Activated T-cell treated with anti-CD3 and anti-CD28 coated beads for 24 hours (primary cell): ENCODE measurements at places on chromosomes 4 and X.

- DNase-seq, result no peak
Observed at GRCh38 chr4:153222707-153223426, 18.6 kb downstream of the TRIM2 start.

DNA sequence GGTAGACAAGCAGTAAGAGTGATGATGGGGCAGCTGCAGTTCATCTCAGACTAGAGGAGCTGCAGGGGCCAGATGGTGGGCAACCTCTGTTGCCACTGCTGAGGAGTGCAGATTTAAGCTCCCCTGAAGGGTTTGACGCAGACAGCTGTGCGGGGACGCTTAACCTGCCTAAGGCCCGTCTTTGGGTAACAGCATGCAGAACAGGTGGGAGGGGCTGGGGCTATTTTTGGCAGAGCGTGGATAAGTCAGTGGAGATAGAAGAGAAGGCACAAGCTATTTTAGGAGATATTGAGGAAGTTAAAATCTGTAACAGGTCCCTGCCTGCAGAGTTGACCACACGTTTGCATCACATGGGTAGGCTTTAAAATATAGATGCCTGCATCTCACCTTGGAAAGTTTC, 10.5 kb downstream of the CD99 start:
- DNase-seq, result no peak

DNA sequence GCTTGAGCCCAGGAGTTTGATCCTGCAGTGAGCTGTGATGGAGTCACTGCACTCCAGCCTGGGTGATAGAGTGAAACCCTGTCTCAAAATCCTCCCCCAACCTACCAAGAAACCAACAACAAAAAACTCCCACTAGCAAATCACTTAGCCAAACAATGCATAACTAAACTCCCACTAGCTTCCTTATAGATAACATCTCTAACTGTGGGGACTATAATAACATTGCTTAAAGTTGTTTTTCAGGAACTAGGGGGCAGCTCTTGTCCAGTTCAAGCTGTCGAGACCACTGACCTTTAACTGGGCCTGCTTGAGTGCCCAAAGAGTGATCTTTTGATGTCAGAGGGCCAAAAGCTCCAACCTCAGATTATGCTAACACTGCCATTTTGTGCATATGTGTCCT, 81.7 kb downstream of the FREM3 start:
- no peak for DNase-seq

GRCh38 chr4:32672359-32672758, 1952.2 kb downstream of the PCDH7 start:
- no peak for DNase-seq

DNA sequence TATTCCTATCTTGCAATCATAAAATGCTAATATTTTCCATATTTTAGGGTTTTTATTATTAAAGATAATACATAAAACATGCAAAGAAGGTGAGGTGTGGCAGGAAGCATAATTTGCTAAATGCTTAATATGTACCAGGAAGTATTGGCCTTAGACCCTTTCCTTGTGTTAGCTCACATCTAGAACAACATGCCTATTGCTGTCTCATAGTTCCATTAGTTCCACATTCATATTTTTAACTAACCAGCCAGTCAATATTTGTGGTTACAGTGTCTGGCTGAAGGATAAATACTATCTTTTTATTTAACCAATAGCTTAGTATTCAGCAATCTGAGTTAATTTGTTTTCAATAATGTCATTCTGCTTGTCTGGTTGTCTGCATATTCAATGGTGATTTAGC, 432.6 kb downstream of the INPP4B start:
- DNase-seq, result no peak

DNA sequence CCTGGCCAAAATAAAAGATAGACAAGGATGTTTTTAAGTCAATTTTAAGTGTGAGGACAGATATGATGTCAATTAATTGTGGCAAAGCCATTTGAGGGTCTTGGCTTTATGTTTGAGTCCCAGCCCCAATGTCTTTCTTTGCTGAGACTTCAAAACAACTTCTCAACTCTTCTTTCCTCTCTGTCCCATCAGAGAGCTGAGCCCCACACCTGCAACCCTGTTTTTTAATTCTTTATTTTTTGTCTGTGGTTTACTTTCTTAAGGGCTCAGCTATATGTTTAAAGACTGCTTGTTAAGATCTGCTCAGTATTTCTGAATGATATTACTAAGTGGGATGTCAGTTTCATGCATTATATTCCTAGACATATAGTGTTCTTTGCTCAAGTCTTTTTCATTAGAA, 164.3 kb downstream of the HS3ST1 start:
- no peak for DNase-seq

DNA sequence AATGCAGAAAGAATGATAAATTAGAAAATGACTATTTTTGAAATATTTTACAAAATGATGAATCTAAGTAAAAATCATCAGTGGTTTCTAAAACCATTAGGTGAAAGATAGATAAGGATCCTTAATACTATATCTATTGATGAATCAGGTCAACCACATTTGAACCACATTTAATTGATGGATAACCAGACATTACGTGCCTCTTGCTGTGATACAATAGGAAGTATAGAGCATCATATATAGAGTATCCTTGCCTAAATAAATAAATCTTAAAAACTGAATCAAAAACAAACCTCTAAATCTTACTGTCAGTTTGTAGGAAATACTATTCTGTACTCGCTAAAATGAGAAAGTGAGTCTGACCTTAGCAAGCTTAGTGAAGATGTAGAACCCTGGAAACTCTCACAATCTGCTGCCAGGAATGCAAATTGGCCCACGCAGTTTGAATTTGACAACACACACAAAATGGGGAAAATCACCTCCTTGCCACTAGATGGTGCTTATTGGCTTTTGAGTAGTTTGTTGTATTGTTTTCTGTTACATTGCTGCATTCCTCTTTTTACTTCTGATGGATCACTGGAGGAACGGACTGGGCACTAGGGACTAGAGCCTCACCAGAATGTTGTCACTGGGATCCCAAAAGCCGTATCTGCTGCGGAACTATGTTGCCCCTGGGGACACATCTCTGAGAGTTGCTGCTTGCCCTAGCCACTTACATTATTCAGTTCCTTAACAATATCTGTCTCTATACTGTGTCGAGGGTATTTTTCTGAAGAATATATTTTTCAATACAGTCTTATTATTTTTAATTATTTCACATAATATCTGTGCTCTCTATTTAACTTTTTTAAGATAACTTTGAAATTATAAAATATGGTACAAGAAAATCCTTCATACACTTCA, 25.4 kb upstream of the SLAIN2 start:
- DNase-seq, result peak; percentile 7

GRCh38 chrX:37776987-37777325, 2.9 kb upstream of the CYBB start:
- DNase-seq, result no peak

DNA sequence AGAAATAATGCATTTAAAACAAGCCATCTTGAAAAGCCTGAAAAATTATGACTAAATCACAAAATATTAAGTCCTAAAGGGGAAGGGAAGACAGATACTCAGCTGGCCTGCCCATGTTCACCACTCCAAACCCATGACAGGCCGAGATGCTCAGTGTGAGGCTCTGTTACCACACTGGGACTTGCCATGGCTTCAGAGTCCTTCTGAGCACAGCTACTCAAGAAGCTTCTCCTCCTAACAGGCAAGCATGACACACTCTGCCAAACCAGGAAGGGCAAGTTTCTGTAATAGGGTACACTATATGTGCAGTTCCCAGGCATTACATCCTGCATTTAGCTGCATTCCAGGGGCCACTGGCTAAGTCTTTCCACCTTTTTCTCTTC, 34.0 kb upstream of the CYBB start:
- no peak for DNase-seq

DNA sequence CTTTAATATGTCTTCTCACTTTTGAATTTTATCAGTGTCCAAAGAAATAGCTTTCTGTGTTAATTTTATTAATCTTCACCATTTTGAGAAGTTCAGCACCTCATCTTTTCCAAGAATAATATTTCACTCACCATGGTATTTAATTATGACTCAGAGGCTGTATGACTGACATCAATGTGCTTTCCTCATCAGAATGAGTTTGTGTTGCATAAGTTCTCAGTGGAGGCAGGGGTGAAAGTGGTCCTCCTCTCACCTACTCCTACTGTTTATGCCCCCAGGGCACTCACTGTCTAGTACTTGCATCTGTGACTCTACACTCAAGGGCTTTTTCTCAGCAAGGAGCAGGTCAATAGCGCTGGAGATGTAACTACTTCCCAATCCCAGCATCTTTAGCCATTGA, 905.3 kb upstream of the INTU start:
- no peak for DNase-seq

DNA sequence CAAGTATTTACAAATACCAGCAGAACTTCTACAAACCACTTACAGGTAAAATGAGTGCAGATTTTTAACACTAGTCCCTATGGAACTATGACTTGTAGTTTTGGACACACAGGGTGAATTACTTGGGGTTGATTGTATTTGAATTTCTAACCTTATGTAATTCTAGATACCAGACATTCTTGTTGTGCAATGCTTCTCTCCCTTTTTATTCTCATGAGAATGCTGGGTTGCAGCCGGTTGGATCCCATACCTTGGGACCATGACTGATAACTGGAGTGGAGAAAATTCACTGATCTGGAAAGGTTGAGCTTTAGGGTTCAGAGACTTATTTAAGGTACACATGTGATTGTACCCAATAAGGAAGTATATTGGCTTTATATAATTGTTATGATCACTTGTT, 8.8 kb downstream of the TET2 start:
- no peak for DNase-seq

DNA sequence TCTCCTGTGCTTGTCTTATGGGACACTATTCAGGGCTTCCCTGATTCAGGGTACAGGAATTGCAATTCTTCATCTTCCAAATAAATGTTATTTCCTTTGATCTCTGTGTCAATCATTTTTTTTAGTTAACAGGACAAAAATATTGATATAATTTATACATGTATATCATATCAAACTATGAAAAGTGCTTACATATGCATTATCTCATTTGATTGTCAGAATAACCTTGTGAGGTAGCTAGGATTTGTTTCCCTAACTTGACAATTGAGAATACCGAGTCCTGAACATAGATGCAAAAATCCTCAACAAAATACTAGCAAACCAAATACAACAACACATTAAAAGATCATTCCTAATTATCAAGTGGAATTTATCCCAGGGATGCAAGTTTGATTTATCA, 11.5 kb upstream of the SERPINA7 start:
- DNase-seq, result no peak

DNA sequence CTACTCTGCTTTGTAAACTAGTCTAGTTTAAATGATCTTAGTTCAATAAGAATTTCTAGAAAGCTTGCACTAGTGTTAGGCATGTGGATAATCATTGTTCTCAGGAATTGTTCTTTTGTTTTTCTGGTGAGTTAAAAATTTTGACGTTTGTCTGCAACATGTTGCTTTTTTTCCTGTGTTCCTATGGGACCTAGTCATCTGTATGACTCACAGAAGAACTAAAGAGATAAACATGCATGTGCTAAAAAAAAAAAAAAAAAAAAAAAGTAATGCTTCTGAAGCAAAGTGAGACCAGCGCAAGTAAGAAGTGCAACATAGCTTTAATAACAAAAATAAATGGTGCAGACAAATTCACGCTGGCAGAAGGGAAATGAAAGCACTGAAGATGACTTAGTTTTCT, 471.2 kb downstream of the IQCM start:
- DNase-seq, result no peak

DNA sequence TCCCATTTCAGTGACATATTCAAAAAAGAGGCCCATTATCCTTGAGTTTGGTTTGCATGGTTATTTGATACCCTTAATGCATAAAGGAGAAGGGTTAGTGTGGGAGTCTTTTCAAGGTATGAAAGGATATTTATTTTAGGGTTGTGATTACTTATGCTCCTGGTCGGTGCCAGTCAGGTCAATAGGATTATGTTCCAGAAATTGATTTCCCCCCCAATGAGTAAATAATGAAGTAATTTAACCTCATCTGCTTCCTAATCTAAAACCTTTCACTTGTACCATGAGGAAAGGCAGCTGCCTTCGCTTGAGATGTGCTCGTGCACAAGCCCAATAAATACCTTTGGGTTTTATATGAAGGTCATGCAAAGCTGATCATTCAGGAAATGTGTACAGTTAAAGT, 55.0 kb upstream of the NR0B1 start:
- no peak for DNase-seq

DNA sequence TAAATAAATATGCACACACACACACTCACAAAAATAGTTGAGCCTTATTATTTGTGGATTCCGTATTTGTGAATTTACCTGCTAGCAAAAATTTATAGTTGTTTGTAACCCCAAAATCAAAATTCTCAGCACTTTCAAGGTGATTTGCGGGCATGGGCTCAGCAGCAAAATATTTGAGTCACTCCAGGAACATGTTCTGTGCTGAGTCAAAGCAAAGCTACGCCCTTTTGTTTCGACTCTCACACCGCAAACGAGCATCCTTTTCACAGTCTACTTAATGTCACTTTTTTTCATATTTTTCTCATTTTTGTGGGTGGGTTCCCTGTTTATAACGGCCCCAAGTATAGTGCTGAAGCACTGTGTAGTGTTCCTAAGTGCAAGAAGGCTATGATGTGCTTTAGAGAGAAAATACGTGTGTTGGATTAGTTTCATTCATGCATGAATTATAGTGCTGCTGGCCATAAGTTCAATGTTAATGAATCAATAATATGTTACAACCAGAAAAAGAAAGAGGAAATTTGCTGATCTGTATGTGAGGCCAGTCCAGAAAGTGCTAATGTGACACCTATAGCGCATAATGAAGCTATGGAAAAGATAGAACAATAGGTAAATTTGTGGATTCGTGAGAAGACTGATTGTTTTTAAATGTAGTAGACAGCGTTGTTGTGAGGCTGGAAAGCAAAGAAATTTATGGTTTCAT, 723.2 kb upstream of the AGA start:
- no peak for DNase-seq

GRCh38 chrX:97895751-97896150, 1012.0 kb downstream of the RPA4 start:
- no peak for DNase-seq

DNA sequence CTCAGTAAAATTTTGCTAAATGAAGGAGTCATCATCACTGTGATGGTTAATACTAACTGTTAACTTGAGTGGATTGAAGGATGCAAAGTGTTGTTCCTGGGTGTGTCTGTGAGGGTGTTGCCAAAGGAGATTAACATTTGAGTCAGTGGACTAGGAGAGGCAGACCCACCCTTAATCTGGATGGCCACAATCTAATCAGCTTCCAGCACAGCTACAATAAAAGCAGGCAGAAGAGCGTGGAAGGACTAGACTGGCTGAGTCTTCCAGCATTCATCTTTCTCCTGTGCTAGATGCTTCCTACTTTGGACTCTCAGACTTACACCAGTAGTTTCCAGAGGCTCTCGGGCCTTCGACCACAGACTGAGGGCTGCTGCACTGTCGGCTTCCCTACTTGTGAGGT, 21.3 kb upstream of the WDR44 start:
- DNase-seq, result no peak

DNA sequence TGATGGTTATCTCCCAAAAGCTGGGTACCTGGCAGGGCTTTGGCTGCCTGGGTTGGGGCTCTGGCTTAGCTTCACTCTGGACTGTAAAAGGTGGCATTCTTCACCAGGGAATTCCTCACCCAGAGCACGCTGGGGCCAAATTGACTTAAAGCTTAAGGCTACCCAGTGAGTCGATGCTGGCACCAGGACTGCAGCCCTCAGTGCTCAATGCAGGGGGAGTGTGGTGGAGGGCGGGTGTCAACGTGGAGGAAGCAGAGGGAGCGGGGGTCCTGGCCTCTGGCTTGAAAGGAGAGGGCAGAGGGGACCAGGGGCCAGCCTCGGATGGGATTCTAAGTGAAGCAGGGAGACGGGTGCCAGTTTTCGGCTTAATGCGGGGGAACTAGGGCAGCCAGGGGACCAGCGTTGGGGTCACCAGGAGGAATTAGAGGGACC, 446 bp upstream of the FAM50A start:
- DNase-seq, result no peak
